ENCODE measurements at places on chromosomes 5 and 9.

GRCh38 chr9:104682642-104683041 is 11.7 kb upstream of the OR13D1 start:
- peaks cover 1% of the 10 kb centered on the region for H3K27me3 ChIP-seq
- H3K4me1 ChIP-seq, result peaks cover 6% of the 10 kb centered on the region

GRCh38 chr9:130471411-130472183 is 26.8 kb downstream of the ASS1 start:
- no peak for DNase-seq
- H3K4me1 ChIP-seq, result no peaks in the 10 kb centered on the region
- H3K36me3 ChIP-seq, result no peaks in the 10 kb centered on the region
- peaks cover 15% of the 10 kb centered on the region for H3K27me3 ChIP-seq

DNA sequence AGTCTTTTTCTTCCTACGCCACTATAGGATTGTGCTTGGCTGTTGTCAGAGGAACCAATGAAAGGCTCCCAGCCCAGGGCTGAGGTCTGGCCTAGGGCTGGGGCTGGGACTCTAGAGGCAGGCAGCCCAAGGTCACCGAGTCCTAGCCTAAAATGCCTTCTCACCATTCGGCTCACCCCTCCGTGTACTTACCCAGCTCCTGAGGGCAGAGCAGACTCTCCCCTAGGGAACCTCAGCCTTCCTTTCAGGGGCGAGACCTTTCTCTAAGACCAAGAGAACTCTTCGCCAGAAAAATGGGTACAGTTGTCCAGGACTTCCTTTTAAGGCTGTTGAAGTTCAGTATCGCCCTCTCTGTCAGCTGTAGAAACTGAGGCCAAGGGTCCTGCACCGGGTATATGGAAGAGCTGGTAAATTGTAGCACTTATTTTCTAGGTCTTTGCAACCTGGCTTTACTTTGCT is 1.7 kb upstream of the SPRY4 start:
- no peak overlapping the region for H3K27ac ChIP-seq
- H3K4me1 ChIP-seq, result peaks cover 13% of the 10 kb centered on the region
- no peaks in the 10 kb centered on the region for H3K36me3 ChIP-seq
- no peak for DNase-seq

DNA sequence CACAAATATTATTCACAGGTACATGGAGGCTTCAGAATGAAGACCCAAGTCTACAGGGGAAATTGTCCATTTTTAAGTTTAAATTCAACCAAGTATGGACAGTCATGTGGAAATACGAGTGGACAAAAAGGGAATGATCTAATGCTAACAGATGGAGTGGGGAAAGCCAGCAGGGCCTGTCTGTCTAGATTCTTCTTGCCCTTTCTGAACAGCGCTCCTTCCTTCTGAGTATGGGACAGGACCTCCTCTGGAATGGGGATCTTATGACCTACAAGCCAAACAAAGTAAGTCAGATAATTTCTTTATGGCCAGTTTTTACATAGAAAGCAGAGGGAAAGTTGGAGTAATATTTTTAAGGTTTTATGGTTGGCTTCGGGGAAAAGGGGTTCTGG is 119.8 kb upstream of the NEK6 start:
- H3K36me3 ChIP-seq, result no peaks in the 10 kb centered on the region
- no peak for DNase-seq
- H3K27me3 ChIP-seq, result no peaks in the 10 kb centered on the region
- peak overlapping the region; percentile 93 for H3K27ac ChIP-seq

GRCh38 chr5:10563110-10563944 is 543 bp upstream of the ANKRD33B start:
- peaks cover 34% of the 10 kb centered on the region for H3K4me1 ChIP-seq
- peak overlapping the region; percentile 73 for H3K4me3 ChIP-seq

GRCh38 chr9:29129763-29130162 is 1556.5 kb upstream of the C9orf72 start:
- no peak overlapping the region for H3K4me3 ChIP-seq
- DNase-seq, result no peak
- H3K27ac ChIP-seq, result no peak overlapping the region
- no peaks in the 10 kb centered on the region for H3K36me3 ChIP-seq
- H3K27me3 ChIP-seq, result no peaks in the 10 kb centered on the region

GRCh38 chr5:456351-457194 is 13.6 kb downstream of the EXOC3 start:
- no peak overlapping the region for H3K4me3 ChIP-seq
- peaks cover 5% of the 10 kb centered on the region for H3K4me1 ChIP-seq
- H3K27ac ChIP-seq, result no peak overlapping the region
- no peaks in the 10 kb centered on the region for H3K27me3 ChIP-seq
- H3K36me3 ChIP-seq, result peaks cover 59% of the 10 kb centered on the region

DNA sequence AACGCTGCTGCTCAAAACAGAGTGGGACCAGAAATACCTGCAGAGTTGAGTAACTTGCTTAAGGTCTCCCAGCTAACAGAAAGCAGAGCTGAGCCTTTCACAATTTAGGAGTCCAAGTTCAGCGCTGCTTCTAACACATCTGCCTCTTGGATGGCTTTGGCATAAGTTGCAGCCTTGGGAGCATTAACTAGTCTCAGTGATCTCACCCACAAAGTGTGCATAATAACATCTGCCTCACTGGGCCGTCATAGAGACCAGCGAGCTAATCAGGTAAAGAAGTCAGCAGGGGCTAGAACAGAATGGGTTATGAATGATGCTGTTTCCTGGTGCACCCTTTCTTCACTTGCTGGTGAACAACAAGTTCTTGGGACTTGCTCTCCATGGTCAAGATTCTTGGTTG is 36.5 kb downstream of the WWC1 start:
- DNase-seq, result no peak
- H3K4me1 ChIP-seq, result peaks cover 4% of the 10 kb centered on the region
- no peak overlapping the region for H3K27ac ChIP-seq
- no peak overlapping the region for H3K4me3 ChIP-seq
- no peaks in the 10 kb centered on the region for H3K36me3 ChIP-seq

GRCh38 chr5:67202828-67203227 is 6.2 kb upstream of the CD180 start:
- no peaks in the 10 kb centered on the region for H3K36me3 ChIP-seq
- no peak overlapping the region for H3K4me3 ChIP-seq
- no peaks in the 10 kb centered on the region for H3K27me3 ChIP-seq
- no peak for DNase-seq
- H3K4me1 ChIP-seq, result peaks cover 58% of the 10 kb centered on the region

Measured in memory B cell (primary cell).